ENCODE measurements at places on chromosomes 1 and 21.

GRCh38 chr1:8219530-8219929 lies 98.4 kb upstream of the SLC45A1 start:
- no peak for DNase-seq

GRCh38 chr1:159911326-159912070 lies 11.5 kb upstream of the CFAP45 start:
- DNase-seq: peak; percentile 16

DNA sequence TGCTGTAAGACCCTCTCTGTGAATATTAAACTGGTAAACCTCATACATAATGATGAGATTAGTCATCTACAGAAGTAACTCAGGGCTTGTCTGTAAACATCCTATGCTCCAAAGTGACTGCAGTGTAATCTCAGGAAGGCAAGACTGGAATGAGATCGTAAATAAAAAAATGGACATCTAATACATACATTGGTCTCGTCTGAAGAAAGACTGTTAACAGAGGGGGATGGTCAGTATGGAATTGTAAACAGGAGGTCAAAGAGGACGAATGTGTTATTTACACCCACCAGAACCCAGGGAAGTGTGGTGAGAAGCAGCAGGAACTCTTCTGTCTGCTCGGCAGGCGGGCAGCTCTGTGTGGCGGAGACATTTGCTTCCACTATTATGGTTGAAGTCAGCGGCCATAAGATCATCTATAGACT lies 51.4 kb downstream of the DISC1 start:
- DNase-seq: no peak

DNA sequence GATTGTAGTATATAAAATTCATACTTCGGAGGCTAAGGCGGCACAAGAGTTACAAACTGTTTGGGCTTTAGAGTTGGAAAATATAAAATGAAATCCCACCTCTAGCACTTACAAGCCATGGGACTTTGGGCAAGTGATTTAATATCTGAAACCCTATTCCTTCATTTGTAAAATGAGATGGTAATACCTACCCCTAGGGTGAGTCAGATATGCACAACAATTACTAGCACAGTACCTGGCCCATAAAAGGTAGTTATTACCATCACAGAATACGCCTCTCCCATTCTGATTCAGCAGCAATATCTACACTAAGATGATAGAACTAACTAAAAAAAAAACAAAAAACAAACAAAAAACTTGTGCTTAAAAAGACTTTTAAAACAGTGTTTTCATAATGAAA lies 3.5 kb downstream of the KLHL12 start:
- DNase-seq: no peak

DNA sequence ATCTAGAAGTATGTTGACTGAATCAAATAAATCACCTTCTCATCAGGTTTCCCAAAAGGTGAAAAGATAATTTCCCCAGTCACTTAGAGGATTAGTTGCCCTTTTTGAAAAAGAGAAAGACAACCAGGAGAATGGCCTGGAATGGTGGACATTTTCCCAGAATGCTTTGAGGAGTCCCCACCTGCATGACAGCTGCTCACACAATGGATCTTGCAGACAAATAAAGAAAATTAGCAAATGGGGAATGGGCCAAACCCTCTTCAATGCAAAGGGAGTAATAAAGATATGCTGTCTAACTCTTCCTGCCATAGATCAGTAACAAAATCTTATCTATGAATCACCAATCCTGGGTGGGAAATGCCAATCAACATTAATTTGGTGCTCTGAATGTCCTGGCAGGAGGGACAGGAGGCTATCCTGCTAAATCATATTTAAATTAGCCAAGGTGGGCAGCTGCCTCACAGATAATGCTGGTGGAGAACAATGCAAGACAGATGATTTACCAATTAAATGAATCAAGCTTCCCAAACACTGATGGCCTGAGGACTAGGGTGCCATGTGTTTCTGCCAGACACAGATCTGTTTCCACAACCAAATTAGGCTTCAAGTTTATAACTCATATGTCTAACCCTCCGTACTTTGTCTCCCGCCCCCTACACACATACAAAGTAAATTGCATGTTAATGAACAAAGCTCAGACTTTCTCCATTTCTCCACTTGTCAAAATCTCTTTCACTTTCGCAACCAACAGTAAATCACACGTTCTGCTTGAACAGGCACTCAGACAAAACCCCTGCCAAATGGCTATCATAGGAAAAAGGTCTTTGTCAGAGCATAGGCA lies 488.0 kb upstream of the PLXNA2 start:
- DNase-seq: no peak

- no peak for DNase-seq
Observed at GRCh38 chr1:110033421-110033820, 1.0 kb upstream of the STRIP1 start.

DNA sequence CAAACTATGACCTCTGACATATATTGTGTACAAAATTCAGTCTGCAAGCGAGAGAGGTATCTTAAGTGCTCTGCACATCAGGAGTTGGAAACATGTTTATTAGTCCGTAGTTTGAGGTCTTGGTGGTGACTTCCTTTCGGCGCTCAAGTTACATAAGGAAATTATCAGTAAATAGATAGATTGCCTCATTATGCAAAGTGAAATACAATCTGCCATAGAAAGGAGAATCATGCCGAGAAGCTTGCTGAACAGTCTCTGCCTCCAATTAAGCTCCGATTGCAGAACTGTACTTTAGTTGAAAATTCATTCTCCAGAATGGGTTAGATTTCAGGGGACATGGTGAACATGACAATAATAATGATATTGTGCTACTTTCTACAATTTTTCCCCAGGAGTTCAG lies 271.8 kb downstream of the BRINP2 start:
- no peak for DNase-seq

DNA sequence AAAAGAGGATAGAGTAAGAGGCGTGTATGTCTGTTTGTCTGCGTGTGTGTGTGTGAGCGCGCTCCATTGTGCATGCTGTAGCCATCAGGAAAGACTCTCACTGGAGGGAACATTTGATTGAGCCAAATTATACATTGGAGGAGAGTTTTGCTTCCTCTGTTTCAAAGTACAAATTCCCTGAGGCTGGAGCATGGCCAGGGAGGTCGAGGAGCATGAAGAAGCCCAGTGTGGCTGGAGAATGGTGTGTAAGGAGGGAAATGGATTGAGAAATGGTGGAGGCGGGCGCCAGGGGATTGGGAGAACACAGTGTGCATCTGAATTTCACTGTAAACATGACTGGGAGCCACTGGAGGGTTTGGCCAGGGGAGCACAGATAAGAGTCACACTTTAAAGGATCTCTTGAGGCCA lies 22.1 kb upstream of the EFNA1 start:
- no peak for DNase-seq
